ENCODE measurements at places on chromosomes 2 and 18. TPM values are rescaled to one million over a fixed set of nuclear protein-coding genes. Genes with fewer than 3 reads are reported as not detected.

- no peak for DNase-seq
Measured at GRCh38 chr2:160200921-160201320, 849 bp upstream of the ITGB6 start.

DNA sequence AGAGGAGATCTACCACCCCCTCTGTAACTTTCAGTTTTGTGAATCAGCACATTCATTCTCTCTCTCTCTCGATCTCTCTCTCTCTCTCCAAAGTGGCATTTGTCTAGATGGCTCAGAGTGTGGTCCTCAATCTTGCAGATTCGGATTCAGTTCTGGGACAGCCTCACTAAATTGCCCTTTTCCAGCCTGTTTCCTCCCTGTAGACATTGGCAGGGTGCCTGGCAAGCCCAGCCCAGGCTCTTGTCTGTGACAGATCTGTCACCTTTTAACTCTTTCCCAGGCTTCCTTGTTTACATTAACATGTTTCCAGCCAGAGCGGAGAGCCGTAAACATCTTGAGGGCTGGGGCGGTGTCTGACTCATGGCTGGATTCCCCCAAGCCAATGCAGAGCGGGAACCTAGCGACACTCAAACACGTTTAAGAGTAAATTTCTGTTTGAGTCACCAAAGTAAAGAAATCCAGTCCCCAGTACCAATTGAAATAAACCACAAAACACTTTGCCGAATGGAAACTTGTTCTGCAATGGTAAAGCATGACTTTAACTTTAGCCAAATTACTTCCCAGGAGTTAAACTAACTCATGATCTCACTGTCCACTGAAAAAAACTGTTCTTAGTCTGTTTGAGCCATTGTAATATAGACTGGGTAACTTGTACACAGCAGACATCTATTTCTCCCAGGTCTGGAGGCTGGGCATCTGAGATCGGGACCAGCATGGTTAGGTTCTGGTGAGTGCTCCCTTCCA lies 6.6 kb upstream of the CYP27C1 start:
- no peak for DNase-seq

GRCh38 chr2:143891879-143892308 lies 628.0 kb downstream of the ZEB2 start:
- peak; percentile 8 for DNase-seq

DNA sequence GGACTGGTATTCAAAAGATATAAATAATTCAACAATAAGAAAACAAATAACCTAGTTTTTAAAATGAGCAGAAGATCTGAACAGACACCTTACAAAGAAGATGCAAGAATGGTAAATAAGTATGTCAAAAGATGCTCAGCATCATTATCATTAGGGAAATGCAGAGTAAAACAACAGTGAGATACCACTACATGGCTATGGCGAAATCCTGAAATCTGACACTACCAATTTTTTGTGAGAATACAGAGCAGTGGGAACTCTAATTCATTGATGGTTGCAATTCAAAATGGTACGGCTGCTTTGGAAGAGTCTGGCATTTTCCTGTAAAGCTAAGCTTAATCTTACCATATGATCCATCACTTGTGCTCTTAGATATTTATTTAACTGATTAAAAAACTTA lies 151.8 kb downstream of the UBR3 start:
- DNase-seq: no peak

DNA sequence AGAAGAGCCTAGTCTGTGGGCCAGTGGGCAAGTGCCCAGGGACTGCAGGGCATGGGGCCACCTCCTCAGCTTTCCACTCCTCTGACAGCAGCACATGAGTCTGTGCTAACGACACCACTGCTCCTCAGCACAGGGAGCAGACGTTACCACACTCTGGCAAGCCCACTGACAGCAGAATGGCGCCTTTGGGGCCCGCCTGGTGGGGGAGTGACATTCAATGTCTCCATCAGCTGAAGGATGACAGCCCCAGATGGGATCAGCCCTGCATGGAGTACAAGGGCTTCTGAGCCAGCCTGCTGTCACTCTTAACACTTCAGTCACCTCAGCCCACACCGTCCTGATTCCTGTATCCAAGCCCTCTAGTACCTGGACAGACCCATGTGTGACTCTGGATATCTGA lies 149.4 kb upstream of the SMAD2 start:
- DNase-seq: no peak

DNA sequence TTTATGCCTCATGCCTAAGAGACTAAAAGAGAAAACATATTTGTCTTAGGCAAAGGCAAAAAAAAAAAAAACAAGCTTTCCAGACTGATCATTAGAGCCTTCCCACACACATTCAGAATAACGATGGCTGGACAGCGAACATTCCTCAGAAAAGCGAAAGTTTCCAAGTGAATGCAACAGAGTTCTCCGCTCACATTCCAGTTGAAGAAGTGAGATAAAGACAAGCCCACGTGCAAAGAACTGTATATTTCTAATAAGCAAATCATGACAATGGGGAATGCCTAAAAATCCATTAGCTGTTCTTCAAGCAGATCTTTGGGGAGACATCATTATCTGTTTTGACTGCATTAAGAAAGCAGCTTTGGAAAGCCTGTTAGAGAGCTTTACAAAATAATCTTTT lies 347.9 kb downstream of the METTL4 start:
- DNase-seq: no peak

- no peak for DNase-seq
Measured at GRCh38 chr2:230124757-230125431, 56.2 kb upstream of the SLC16A14 start.

IL1F10 gene
- not detected for total RNA-seq

AKAIN1 gene
- total RNA-seq: not detected

LRRTM1 gene
- total RNA-seq: 1.5 TPM

DNA sequence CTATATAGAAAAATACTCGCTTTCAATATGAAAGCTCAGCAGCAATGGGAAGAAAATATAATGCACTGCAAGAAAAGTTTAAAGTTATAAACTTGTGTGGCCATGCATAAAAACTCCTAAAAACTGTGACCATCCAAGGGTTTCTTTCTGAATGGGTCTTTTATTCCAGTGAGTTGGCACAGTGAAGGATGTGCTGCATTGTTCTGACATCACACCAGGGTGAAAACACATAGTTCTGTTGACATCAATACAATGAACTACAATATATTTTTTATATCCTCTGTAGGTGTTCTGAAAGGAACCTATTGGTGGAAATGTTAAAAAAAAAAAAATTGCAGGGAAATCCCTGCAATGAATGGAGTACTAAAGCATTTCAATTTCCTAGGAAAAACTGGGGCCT lies 80.2 kb downstream of the CDH20 start:
- no peak for DNase-seq

DNA sequence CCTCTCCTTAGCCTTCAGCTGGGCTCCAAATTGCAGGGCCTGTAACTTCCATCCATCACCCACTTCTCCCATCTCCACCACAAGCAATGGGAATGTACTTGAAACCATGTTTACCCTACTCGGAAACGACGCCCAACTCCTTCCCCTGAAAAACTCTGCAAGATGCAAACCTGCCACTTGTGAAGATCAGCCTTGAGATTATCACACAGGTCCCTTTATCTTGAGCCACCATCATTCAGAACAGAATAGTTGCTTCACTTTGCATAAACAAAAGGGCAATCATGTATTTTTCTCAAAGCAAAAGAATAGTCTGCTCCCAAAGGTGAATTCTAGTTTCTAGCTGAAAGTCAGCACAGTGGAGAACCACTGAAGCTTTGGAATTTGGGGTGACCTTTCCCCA lies 75.8 kb downstream of the TNFRSF11A start:
- DNase-seq: no peak

MC5R gene
- total RNA-seq: not detected

CAPN13 gene
- not detected for total RNA-seq

- DNase-seq: no peak
Measured at GRCh38 chr18:61034580-61034979, 298.6 kb upstream of the CDH20 start.

DNA sequence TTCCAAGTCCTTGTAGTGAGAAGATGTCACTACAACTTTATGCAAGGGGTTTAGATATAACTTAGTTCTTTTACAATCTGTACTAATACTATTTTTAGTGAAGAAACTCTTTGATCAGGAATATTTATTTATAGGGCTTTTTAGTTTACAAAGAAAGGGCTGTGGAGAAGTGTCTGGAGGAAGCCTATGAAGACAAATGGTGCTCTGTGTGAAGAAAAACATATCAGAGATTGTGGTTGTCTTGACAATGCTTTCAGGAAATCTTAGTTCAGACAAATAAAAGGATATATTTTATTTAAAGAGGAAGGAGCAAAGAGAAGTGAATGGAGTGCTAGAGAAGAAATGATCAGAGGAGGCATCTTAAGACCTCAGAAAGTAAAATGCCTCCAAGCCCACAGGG lies 824.9 kb downstream of the DCDC2C start:
- DNase-seq: no peak

SP140L gene
- total RNA-seq: 1.8 TPM

DNA sequence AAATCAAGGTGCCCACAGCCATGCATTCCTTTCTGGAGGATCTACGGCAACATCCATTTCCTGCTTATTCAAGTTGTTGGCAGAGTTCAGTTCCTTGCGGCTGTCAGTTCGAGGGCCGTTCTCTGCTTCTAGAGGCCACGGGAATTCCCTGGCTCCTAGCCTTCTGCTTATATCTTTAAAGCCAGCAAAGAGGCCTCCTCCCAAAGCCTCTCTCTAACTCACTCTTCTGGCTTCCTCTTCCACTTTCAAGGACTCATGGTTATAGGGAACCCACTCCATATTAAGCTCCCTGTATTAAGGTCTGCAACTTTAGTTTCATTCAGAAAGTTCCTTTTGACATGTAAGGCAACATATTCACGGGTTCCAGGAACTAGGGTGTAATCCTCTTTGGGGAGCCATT lies 150.1 kb upstream of the RMP24 start:
- no peak for DNase-seq

DNA sequence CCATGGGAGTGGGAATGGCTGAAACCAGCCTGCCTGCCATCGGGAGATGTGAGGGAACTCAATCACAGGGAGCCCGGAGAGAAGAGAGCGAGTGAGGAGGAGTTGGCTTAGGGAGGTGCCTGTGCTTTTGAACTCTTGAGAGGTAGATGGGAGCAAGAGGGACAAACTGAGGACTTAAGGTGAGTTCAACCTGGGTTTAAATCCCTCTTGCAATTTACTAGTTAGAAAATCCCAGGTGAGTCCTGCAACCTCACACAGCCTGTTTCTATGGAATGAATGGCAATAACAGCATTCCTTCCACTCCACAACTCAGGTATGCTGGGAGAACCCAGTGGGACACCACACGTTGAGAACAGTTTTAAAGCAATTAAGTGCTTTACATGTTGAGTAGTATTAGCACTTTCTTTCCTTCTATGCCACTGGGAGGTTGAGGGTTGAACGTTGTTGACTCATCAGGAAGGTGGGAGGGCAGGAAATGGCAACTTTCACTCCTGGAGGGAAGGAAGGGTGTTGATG lies 57.3 kb downstream of the VIT start:
- no peak for DNase-seq

DNA sequence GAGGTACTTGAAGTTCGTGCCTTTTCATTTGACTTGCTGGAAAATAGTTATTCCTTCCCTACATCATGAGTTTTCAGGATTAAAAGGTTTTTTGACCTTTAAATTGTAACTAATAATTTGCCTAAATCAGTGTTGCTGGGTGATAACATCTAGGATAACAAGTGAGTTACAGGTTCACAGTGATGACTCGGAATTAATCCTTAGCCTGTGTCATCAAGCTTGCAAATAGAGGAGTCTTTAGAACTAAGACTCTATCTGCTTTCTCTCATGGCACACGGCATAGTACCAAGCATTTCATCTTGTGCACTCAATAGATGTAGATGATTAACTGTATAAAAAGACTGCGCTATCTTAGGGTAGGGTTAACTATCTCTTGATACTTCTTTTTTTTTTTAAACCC lies 79.5 kb downstream of the CAMKMT start:
- DNase-seq: no peak

DNA sequence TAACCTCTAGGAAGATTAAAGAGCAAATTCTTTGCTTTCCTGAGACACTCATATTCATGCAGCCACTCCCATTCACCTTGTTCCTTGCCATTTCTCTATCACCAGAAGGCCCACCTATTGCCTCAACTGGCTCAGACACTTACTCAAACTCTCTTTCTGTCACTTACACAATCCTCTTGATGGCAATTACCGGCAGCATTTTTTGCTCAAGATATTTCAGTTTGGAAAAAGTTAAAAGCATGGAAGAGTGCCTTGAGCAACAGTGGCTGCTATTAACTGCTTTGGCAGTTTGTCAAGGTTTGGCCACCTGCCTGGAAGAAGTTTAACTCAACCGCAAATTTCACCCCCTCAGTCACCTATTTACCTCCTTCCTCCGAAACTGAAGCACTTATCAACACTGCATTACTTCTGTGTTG lies 1104.0 kb upstream of the PIK3C3 start:
- no peak for DNase-seq

GRCh38 chr2:6143812-6144211 lies 451.6 kb downstream of the SOX11 start:
- no peak for DNase-seq

SERPINB4 gene
- not detected for total RNA-seq

DNA sequence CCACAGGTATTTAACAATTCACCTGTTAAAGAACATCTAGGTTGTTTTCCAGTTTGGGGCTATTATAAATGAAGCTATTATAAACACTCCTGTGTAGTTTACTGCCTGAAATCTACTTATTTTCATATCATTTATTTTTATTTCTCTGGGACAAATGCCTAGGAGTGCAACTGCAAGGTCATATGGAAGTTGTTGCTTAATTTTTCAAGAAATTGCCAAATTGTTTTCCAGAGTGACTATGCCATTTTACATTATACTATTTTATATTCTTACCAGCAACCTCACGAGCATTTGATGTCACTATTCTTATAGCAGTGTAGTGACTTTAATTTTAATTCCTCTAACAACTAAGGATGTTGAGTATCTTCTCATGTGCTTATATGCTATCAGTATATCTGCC lies 298.4 kb downstream of the EXOC6B start:
- no peak for DNase-seq

GRCh38 chr18:56652802-56653201 lies 1.6 kb downstream of the WDR7 start:
- no peak for DNase-seq

DNA sequence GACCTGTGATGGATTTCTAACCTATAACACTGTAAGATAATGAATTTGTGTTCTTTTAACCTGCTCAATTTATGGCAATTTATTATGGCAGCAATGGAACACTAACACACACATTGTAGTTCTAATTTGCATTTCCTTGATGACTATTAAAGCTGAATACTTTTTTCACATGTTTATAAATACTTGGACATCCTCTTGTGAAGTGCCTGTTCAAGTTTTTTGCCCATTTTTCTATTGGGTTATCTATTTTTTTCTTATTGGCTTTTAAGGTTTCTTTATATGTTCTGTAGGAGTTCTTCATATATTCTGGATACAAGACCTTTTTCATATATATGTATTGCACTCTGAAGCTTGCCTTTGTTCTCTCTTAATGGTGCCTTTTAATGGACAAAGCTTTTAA lies 128.5 kb upstream of the PGAP1 start:
- DNase-seq: no peak

GRCh38 chr2:182907081-182907830 lies 40.8 kb upstream of the FRZB start:
- DNase-seq: no peak

GRCh38 chr2:61995065-61995464 lies 89.6 kb downstream of the COMMD1 start:
- DNase-seq: no peak

Measured in neural crest cell (in vitro differentiated cells).